CD14-positive monocyte (primary cell): ENCODE measurements at places on chromosomes 7 and 10.

GRCh38 chr10:48898426-48898825 lies 41.2 kb downstream of the LRRC18 start:
- no peak for DNase-seq

DNA sequence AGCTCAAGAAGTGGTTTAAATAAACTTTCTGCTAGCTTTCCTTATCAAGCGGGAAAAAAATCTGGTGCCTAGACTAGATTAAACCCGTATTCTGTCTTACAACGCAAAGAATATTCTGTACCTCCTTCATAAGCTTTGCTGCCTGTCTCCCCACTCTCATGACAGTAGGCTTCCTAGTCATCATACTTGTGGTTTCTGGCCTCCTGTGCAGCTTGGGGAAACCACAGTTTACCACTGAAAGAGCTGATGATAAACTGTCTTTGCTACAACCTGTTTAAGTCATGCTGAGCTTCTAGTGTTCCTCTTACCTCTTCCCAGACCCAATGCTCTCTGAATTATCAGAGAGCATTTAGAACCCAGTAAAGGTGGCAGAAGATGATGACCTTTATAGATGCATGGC lies 55.0 kb downstream of the PODXL start:
- DNase-seq, result no peak

DNA sequence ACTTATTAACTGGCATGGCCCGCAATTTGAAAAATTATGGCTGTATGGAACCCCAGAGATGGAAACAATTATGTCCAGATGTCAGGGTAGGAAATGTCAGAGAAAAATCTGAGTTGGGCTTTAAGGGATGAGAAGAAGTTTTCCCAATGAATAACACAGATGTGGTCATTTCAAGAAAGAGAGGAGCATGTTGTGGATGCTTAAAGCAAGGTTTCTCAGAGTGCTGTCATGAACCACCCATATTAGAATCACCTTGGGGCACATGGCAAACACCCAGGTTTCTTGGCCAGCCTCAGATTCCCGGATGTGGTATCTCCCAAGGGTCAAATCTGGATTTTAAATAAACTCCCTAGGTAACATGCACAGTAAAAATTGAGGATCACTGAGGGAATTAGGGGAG lies 43.6 kb downstream of the LAMB4 start:
- DNase-seq, result no peak

GRCh38 chr10:15348579-15348978 lies 22.5 kb downstream of the FAM171A1 start:
- no peak for DNase-seq

- no peak for DNase-seq
Measured at GRCh38 chr10:24419066-24419465, 210.1 kb downstream of the KIAA1217 start.

GRCh38 chr7:134458341-134458805 lies 527 bp downstream of the AKR1B1 start:
- no peak for DNase-seq

DNA sequence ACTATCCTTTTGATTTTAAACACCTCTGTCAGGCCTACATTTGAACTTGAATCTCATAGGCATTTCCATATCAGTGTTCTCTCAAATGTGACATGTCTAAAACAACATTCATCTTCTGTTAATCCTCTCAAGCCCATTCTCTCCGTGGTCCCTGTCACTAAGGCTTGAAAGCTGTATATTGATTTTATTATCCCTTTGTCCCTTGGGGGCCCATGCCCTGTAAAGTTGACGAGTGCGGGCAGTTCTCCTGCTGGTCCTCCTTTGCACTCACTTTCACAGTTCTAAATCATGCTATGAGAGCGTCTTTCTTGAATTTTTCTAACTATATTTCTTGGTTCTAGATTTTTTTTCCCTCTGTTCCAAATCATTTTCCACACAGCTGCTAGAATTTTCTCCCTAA lies 27.3 kb downstream of the GALNT11 start:
- DNase-seq, result no peak

GRCh38 chr7:112254156-112254555 lies 47.7 kb downstream of the ZNF277 start:
- no peak for DNase-seq

GRCh38 chr7:25180946-25181345 lies 47.3 kb downstream of the NPVF start:
- no peak for DNase-seq

GRCh38 chr10:6059506-6059905 lies 2.7 kb downstream of the IL2RA start:
- DNase-seq, result no peak

GRCh38 chr7:2878306-2878705 lies 34.2 kb upstream of the GNA12 start:
- no peak for DNase-seq

- DNase-seq, result no peak
Measured at GRCh38 chr10:3897156-3897555, 112.1 kb upstream of the KLF6 start.

DNA sequence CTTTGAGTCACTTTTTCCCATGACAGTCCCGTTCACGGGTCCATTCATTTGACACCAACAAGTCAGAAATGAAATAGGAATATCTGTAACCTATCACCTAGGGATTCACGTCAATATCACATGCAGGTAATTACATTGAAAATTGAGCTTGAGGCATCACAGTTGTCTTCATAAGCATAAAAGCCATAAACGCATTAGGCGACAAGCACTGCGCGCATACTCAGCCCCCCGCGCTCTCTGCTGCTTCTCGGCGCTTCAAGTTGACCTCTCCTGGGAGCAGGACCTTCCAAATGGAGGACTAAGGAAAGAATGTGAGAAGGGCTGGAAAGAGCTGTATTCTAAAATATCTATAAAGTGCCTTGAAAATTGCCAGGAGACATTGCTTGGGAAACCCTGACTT lies 130.5 kb upstream of the TNS3 start:
- no peak for DNase-seq

- no peak for DNase-seq
Measured at GRCh38 chr7:128708824-128709223, 30.3 kb upstream of the CALU start.

- DNase-seq, result no peak
Measured at GRCh38 chr7:159012353-159013069, 132.2 kb downstream of the VIPR2 start.

- no peak for DNase-seq
Measured at GRCh38 chr7:24911213-24911603, 68.8 kb downstream of the OSBPL3 start.
